ENCODE measurements at places on chromosomes 6 and 20.

- no peak for DNase-seq
Measured at GRCh38 chr6:107778265-107778664, 45.8 kb downstream of the SCML4 start.

DNA sequence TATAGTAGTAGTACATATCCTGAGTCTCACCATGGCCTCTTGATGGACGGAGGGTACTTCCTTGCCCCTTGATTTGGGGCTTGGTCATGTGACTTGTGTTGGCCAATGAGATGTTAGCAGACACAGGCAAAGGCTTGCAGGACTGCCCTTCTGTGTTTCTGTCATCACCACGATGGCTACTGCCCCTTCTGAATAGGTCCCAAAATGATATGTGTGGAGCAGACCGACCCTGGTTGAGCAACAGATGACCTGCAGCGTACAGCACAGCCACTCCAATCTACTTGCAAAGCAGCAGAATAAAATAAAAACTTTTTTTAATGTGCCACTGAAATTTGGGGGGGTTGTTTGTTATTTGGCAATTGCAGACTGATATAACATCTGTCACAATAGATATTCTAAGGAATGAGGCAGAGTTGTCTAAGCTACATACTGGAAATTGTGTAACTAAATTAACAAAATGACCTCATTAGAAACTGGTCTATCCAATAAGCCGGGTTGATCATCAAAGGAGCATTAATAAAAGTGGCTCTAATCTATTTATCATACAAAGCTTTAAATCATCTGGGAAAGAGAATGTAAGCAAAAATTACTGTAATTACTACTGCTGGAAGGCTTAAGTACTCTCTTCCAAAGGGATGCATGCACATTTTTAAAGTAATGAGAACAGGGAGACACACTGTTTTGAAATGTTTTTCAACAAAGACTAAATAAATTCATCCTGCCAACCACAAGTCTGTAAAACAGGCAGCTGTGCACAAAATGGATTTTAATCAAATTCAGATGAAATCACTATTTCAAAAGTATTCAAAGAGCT is 209.5 kb downstream of the KIF16B start:
- DNase-seq = no peak

DNA sequence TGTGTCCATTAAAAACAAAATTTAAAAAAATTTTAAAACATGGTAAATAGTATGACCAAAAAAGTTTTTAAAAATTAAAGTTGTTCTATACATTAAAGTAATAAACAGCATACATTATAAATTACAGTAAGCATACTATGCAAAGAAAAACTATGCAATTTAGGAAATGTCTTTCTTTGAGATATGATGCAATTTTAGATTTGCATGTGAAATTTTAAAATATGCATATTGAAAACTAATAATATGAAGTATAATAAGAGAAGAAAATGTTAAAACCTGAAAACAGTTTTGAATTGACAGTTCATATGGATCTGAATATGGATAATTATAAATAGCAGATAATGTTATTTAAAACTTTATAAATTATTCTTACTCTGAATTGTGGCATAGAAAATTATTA is 43.1 kb downstream of the ASCC3 start:
- no peak for DNase-seq

DNA sequence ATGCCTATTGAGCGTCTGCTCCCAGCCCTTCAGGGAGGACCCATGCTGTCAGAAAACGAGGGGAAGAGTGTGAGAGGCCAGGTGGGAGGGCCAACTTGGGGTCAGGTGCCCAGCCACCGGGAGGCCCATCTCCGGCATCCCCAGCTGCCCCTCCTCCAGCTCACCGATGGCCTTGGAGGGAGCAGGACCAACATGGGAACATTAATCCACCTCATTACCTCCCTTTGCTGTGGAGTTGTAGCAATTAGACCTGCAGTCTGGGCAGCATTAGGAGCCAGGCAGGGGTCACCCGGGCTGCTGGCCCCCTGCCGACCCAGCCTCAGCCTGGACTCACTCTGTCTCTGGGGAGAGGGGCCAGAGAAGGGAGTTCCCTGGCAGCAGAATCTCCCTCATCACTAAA is 25.1 kb downstream of the DLGAP4 start:
- no peak for DNase-seq

- no peak for DNase-seq
Measured at GRCh38 chr6:69915346-69915745, 49.0 kb downstream of the COL19A1 start.

All from aorta (tissue), 5 donors.